ENCODE measurements at places on chromosomes 3 and 15.

DNA sequence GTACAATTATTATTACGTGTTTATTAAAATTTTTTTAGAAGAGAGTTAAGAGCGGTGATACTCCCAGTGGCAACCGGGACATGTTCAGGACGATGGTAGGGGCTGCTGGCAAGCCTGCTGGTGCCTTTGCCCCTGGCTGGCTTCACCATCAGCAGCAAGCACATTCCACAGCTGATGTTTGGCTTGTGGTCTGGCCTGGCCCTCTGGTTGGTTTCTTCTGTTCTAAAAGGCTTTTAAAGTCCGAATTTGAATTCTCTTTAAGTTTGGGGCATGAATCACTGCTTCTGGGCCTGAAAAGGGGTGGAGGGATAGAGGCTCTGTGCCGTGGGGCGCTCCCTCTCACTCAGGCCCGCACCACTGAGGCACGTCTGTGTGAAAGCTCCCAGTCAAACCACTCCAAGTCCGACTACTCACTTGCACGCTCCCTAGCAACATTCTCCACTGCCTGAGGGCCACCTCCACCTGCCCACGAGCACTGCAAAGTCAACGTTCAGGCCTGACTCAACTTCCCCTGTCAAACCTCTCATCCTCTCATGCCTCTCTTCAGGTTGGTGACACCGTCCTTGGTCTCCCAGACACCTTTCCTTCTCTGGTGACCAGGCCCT is 10.1 kb downstream of the ITGA11 start:
- no peak for DNase-seq

DNA sequence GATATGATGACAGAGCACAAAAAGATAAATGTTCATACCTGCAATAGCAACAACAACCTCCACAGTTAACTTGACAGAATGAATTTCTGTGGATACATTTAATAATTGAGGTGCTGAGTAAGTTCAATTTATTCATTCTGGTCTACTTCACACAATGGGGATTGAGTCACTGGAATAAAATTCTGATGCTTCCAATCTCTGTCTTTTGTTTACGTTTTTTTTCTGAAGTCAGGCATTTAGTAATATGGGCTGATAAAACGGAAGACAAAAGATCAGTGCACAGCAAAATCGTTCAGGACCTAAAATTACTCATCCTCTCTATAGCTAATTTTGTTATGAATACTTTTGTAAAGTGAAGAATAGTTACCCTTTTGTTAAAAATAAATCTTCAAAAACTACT is 565.9 kb upstream of the CCDC54 start:
- DNase-seq: no peak

GRCh38 chr15:52117549-52117948 is 5.0 kb upstream of the BCL2L10 start:
- DNase-seq: no peak

DNA sequence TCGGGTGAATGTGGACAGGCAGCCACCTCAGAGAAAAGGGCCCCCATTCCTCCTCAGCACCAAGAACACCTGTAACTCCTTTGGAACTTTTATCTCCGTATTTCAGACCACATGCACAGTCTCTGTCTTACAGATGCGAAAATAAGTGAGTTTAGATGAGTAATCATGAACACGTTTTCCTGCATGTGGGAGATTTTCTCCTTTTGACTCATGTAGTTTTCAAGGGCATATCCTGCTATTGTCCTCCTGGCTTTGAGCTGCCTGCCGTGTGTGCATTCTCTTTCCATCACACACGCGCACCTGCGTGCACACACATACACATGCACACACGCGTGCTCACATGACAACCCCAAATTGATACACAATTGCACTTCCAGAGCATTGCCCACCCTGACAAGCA is 239.2 kb downstream of the GABRG3 start:
- DNase-seq: no peak

- DNase-seq: no peak
Measured at GRCh38 chr3:143302638-143303171, 183.1 kb downstream of the CHST2 start.

DNA sequence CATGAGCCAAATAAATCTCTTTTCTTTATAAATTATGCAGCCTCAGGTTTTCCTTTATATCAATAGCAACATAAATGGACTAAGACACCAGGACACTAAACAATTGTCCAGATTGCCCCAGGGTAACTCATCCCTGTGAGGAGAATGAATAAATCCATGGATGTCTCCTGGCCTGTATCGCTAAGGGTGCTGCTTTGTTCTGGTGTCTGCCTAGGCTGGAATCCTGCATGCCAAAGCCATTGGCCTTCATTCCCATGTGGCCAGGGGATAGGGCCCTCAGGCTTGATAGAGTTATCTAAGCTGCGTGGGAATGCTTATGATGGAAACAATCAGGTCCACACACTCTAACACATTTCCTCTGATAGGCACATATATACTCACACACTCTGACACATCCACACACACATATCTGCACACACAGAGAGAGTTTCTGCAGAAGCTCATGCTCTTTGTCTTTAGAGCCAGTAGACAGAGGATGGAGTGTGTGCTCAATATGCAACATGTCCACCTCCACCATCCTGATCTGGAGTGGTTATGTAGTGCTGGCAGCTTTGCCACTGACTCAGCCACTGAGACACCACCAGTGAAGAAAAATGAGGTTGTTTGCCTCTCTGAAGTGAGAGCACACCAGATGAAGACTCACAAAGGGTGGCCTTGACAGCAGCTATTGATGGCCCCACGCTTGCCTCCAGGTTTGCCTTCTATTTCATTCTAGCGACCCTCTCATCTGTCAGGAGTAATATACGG is 24.0 kb upstream of the DGKG start:
- no peak for DNase-seq

GRCh38 chr3:177157492-177157891 is 39.8 kb downstream of the TBL1XR1 start:
- DNase-seq: no peak

DNA sequence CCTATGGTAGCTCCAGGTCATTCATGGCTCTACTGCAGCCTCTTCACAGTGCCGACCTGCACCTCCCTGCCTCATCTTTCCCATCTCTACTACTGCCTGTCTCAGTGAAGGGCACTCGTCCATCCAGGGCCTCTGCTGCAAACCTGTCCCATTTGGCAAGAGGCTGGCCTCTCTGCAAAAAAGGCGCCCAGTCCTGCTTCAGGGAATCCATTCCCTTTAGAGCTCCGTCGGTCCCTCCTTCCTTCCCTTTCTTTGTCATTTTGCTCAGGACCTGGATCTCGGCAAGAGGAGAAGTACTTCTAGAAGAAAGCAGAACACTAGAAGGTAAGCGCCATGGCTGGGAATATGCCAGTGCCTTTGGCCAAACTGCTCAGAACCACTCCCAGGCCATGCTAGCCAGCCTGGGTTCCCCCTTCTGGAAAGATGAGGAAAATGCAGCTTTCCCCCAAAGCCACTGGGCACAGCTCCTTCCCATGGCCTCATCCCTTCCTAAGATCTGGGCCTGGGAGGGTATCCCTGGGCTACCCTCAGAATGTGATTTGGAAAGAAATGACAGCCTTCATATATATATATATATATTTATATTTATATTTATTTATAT is 6.4 kb upstream of the ISL2 start:
- no peak for DNase-seq

DNA sequence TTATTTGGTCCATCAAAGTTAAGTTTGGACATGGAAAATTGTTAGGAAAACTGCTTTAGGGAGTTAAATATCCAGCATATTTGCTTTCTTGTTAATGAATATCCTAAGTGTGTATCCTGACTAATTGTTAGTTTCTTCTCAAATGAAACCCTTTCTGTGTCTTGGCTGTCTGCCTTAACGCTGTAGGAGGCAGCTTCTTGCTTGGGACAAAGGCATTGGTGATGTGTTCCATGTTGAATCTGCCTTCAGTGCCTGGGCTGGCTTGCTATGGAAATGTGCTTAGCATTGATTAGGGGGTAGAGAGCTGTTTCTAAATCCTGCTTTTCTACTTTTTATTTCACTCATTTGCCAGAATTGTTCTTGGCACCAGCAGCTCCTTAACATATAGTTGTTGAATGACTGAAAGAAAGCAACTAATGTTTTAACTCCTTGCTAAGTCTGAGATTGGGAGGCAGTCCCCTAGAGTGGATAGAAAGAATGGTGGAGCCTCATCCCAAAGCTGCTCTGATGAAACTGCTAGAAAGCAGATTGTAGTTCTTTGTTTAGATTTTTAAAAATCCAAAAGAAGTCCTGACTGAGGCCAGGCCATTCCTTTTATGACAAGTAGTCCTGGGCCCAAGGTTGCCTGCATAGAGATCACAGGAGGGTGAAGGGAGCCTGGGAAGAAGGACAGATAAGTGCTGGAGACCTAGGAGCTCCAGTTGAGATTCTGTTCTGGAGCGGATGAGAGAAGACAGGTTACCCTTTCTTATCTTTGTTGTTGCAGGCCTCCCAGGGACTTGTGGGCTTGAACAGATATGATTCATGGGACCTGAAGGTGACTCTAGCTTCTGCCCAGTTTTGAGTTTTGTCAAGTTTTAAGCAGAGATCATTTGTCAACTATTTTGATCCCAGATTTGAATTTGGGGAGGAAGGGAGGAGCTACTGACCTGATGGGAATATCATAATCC is 39.3 kb downstream of the OXNAD1 start:
- DNase-seq: no peak

GRCh38 chr3:112643621-112644240 is 2.8 kb upstream of the CCDC80 start:
- no peak for DNase-seq

DNA sequence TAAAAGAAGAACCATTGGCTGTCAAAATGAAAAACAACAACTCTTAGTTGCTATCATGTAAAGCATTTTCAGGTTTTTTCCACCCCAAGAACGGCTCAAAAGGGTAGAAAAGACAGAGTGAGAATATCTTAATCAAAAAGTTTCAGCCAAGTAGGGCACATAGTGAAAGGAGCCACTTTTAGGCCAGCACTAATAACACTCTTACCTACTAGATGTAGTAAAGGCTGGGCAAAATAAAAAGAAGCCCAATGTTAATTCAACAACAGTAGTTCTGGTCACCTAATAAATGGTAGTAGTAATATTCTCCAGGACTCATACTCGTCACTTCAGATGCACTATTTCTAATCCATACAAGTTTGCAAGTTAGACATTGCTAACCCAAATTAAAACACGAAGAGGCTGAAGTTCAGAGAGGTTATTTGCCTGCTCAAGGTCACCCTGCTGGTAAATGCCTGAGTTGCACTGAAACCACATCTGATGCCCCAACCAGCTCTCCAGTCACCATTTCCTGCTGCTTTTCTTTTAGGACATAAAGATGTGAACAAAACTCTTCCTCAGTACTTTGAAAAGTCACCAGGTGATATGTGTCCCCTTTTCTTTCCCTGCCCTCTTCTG is 7.5 kb downstream of the GOLIM4 start:
- no peak for DNase-seq

DNA sequence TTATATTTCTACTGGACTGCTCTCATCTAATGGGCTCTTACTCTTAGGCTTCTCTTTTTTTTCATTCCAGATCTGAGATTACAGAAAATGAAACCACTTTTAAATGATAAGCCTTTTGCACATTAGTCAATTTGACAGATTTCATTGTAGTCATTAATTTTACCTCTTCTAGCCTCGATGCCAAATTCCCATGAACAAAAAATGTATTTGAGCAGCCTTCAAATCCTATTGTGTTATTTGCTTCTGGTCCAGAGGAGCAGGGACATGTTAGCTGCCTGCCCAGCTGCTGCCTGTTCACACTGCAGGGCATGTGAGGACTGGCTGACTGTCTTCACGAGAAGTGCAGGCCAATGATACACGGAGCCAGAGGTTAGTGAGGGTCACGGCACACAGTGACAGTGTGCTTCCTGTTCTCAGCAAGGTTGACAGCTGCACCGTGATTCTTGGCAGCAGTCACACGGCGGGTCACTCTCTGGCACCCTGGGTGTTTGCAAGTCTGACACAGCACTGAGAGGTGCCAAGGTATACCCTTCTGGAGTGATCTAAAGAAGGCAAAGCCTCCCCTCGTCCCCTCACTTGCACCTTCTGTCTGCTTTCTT is 40.8 kb downstream of the KAT2B start:
- DNase-seq: no peak

DNA sequence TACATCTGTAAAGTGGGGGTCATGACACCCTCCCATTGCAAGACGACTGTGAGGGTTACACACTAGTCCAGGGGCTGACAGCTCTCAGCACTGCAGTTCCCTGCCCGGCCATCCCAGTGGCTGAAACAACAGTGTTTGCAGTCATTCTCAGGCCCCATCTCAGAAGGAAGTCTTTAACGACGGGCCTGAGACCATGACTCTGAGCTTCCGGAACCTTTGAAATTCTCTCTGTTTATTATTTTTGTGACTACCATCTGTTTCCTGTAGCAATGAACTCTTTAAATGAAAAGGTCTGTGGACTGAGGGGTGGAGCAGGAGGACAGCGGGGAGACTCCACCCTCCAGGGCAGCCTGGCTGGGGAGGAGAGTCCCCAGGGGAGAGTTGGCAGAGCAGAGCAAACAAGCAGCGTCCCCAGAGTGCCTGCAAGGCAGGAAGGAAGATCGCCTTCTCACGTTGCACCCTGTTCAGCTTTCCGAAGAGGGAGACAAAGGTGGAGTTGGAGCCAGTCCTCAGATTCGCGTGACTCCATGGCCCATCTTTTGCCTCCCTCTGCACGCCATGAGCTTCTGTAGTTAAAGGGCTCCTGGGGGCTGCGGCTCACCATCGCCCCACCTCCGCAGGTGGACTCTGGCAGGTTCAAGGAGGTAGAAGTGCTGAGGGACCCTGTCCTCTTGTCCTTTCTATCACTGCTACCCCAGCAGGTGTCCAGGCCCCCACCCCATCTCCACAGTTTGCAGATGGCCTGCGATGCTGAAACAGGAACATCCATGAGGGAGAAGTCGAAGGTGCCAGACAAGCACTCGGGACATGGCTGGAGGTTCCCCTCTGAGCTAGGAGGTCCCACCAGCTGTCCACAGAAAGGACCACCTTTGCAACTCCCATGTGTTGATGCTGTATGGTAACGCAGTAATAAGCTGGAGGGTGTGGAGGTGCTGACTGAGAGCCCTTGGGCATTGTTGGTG is 525.8 kb upstream of the PROK2 start:
- no peak for DNase-seq

DNA sequence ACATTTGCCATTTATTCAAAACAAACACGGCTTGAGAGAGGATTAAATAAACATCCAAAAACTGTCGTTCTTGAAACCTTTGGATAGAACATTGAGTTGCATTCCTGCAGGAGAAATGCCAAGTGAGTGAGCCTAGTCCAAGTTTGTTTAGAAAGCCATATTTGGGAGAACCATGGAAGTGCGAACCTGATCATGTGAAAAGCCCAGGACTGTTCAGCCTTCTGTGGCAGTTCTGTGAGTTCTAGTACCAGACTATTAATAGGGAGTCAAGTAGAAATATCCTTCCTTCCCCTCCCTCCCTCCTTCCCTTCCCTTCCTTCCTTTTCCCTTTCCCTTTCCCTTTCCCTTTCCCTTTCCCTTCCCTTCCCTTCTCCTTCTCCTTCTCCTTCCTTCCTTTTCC is 470.4 kb downstream of the LPP start:
- no peak for DNase-seq

- DNase-seq: no peak
Measured at GRCh38 chr3:99945328-99945995, 127.8 kb downstream of the CMSS1 start.

- no peak for DNase-seq
Measured at GRCh38 chr15:74158855-74159650, 14.5 kb upstream of the ISLR start.

Measured in stimulated activated CD4-positive, alpha-beta T cell treated with anti-CD3 and anti-CD28 coated beads, Interleukin-1b, Interleukin-23, amount 100 ng/mL, for 1 hour (primary cell).